ENCODE measurements at places on chromosomes 13 and 19.

- no peak for DNase-seq
Observed at GRCh38 chr19:43563816-43564457, 11.4 kb downstream of the XRCC1 start.

GRCh38 chr19:17378271-17378670 is 1.1 kb upstream of the PLVAP start:
- no peak for DNase-seq

- DNase-seq = peak; percentile 20
Observed at GRCh38 chr13:112079696-112080095, 12.7 kb downstream of the SOX1 start.

DNA sequence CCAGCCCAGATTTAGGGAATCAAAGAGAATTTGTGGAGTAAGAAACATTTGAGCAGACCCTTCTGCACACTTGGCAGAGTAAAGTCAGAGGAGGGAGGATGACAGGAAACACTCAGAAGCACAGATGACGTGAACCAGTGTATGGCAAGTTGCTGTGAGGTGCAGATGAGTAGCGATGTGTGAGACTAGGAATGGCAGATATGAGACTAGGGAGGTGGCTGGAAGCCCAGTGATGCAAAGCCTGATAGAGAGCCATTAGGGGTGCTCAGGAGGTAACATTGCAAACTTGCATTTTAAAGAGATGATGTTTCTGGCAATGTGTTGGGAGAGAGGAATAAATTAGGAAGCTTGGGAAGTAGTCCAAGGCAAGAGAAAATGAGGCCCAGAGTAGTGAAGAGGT is 44.0 kb downstream of the PCDH17 start:
- no peak for DNase-seq

- DNase-seq = no peak
Observed at GRCh38 chr13:96948127-96948526, 46.1 kb downstream of the OXGR1 start.

GRCh38 chr19:35928507-35928906 is 7.7 kb upstream of the LRFN3 start:
- DNase-seq = no peak

DNA sequence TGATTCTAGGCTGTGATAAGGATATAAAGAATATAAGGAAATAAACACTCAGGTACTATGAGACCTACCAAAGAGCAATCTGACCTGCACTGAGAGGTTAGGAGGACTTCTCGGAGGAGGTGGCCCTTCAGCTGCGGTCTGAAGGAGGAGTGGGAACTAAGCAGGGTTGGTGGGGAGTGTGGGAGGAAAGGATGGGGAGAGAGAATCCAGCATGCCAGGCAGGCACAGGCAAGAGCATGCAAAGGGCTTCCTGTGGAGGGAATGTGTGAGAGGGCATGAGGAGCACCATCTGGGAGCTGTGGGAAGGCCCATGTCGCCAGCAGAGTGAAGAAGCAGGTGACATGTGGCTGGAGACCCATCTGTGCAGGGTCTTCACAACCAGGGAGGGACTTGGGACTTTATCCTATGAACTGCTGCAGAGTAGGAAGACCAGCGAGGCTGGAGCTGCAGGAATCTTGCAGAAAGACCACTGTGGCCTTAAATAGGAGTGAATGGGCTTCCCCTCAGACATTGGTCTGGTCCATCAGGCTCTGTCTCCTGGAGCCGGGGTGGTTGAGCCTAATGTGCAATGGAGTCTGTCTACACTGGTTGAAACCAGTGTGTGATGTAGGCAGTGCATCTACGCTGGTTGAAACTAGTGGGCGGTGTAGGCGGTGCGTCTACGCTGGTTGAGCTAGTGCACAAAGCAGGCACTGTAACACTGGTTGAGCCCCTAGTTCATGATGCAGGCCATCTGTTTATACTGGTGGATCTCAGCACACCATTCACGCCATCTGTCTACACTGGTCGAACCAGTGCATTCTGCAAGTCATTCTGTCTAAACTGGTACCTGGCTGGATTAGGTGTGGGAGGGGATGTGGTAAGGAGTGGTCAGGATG is 6.4 kb downstream of the CHST8 start:
- DNase-seq = no peak

DNA sequence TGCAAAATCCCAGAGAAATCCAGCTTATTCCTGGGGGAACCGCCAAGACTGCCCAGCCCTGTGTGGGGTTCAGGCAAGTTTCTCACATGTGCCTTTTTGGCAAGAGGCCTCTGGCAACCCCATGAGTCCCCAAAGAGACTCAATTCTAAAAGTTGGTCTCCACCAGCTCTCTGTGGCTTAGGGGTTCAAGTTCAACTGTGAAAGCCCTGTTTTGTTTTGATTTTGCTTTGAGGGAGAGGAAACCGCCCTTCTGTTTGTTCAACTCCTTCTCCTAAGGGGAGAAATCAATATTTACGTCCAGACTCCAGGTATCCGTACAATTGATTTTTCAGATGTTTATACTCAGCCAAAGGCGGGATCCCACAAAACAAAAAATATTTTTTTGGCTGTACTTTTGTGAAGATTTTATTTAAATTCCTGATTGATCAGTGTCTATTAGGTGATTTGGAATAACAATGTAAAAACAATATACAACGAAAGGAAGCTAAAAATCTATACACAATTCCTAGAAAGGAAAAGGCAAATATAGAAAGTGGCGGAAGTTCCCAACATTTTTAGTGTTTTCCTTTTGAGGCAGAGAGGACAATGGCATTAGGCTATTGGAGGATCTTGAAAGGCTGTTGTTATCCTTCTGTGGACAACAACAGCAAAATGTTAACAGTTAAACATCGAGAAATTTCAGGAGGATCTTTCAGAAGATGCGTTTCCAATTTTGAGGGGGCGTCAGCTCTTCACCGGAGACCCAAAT is 583 bp upstream of the LDLR start:
- DNase-seq = no peak

GRCh38 chr19:21264416-21264815 is 64.8 kb downstream of the ZNF708 start:
- DNase-seq = no peak

DNA sequence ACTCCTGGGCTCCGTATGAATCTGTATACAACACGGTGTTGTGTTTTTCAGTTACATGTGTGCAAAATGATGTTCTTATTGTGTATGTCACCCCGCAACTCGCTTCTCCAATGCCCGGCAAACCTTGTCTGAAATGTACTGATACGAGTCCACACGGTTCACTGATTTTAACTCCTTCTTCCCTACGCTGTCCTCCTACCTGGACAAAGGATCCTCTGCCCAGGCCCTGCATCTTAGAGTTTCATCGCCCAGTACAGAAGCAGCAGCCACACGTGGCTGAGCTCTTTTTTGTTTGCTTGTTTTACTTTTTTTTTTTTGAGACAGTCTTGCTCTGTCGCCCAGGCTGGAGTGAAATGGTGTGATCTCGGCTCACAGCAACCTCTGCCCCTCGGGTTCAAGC is 28.9 kb downstream of the ZFR2 start:
- DNase-seq = no peak

- DNase-seq = no peak
Observed at GRCh38 chr19:8643860-8644653, 13.6 kb downstream of the NFILZ start.

GRCh38 chr13:93700115-93700514 is 473.5 kb downstream of the GPC6 start:
- no peak for DNase-seq

DNA sequence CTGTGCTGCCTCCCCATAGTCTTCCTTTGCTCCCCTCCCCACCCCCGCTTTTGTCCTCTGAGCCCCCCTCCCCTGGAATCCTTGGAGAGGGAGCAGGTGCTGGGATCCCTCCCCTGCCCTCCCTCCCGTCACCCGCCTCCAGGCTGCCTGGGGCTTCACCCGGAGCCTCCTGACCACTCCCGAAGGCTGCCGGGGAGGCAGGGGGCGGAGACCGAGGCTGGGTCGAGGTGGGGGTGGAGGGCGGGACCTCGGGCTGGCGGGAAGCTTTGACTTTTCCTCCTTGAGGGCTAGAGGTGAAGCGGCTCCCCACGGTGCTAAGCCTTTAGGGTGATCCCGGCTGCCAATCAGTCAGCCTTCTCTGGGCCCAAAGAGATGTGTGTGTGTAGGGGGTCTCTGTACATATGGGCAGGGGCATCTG is 1.5 kb downstream of the KMT5C start:
- DNase-seq = no peak
